G401 (cell line): ENCODE measurements at places on chromosomes 2 and 18. TPM values are rescaled to one million over a fixed set of nuclear protein-coding genes. Genes with fewer than 3 reads are reported as not detected.

EIF2B4 gene
- 36.0 and 44.8 TPM in 2 replicates for total RNA-seq

- DNase-seq, result no peak
Observed at GRCh38 chr2:113181258-113182051, 7.7 kb downstream of the PSD4 start.

DNA sequence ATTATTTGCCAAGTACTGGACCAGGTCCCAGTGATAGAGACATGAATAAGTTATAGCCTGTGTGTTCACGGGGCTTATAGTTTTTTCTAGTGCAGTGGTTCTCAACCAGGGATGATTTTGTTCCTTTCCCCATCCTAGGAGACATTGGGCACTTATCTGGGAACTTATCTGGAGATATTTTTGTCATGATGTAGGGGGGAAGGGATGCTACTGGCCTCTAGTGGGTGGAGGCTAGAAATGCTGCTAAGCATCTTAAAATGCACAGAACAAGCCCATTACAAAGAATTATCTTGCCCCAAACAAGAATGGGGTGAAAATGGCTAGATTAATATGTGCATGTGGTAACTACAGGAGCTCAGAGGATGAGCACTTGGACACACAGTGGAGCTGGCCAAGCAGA is 75.2 kb downstream of the KLHL29 start:
- DNase-seq, result no peak

ATIC gene
- 31.8 and 60.6 TPM in 2 replicates for total RNA-seq

CERKL gene
- not detected in 2 replicates for total RNA-seq

GRCh38 chr2:75627902-75628504 is 18.6 kb upstream of the MRPL19 start:
- DNase-seq, result peak; percentile 75

- DNase-seq, result no peak
Observed at GRCh38 chr2:173831312-173832229, 133.6 kb downstream of the SP3 start.

DNA sequence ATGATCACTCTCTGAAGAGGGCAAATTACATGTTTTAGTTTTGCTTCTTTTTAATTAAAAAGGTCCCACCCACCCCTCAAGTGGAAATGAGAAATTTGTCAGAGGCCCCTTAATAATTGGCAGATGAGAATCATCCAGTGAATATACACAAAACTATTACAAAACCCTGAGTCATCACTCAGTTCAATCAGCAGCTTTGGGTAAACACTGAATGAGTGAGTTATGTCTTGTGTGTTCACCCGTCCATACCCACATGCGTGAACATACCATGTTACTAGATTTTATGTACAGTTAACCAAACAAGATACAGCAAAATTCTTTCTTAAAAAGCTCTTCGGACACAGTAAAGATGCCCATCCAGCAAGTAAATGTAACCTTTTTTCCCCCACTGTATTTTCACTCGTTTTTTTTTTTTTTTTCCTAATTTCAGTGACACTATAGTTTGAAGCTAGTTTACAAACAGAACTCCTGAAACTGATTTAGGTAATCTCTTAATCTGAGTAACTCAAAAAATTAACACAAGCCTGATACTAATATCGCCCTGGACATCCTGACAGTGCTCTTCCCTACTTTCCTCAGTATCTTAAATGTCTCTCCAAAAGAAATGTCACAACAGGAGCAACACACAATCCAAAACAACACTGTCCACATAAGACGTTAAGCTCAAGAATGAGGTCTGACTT is 1.4 kb downstream of the PSME4 start:
- no peak for DNase-seq

- no peak for DNase-seq
Observed at GRCh38 chr18:67421651-67422050, 94.9 kb downstream of the DSEL start.
